T-cell (primary cell): ENCODE measurements at places on chromosomes 7 and 10.
A peak's percentile ranks its signal among the peaks of the same experiment; 100 is the strongest.

GRCh38 chr10:25808372-25808771 lies 125.7 kb upstream of the MYO3A start:
- no peak for DNase-seq

DNA sequence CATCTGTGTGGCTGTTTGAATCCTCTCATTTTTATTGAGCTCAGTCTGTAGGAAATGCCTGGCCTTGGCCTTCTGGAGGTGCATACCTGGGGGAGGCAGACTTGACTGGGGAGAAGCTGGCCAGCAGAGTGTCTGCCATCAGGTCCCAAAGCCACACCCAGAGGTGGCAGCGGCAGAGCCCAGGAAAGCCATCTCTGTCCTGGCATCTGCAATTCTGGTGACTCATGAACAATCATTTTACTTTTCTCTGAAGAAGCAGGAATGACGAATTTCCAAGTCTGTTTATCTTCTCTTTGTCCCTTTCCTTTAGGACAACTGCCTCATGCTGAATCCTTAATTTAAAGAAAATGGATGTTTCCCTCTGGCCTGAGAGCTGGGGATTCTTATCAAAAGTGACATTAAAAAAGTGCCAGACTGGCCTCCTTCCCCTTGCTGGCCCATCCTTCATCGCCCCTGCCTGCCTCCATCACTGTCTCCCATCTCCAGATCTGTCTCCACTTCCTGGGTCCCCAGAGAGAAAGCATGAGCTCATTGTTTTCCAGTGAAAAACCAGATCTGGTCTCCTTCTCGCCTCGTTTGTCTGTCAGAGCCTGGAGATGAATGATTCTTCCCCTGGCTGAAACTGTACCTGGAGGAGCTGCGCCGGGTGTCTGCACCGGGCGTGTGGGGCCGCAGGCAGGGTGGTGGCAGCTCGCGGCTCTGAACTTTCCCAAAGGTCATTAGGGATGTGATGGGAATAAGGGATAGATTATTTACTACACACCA lies 124.5 kb downstream of the TMEM178B start:
- DNase-seq = no peak

DNA sequence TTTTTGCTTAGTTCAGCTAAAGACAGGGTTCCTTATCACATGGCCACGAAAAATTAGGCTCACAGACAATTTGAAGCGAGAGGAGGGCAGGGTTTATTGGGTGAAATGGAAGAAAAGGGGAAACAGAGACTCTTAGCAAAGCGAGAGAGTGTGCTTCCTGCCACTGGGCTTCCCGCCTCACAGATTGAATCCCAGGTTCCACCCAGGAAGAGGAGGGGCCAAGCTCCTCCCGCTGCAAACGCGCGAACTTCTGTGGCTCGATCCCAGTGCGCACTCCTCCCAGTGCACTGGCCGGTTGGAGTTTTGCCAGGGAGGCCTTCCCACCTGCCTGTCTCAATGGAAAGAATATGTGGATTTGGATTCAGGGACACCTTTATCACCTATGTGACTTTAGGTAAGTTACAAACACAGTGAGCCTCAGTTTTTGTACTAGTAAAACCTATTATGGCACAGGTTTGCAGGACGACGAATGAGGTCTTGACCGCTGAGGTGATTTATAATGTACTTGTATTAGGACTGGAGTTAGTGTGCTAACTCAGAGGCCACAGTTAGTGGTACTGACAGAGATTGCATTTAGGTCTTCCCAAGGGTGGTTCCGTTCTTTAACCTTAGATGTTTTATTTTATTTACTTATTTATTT lies 48.5 kb upstream of the SP8 start:
- DNase-seq = no peak

DNA sequence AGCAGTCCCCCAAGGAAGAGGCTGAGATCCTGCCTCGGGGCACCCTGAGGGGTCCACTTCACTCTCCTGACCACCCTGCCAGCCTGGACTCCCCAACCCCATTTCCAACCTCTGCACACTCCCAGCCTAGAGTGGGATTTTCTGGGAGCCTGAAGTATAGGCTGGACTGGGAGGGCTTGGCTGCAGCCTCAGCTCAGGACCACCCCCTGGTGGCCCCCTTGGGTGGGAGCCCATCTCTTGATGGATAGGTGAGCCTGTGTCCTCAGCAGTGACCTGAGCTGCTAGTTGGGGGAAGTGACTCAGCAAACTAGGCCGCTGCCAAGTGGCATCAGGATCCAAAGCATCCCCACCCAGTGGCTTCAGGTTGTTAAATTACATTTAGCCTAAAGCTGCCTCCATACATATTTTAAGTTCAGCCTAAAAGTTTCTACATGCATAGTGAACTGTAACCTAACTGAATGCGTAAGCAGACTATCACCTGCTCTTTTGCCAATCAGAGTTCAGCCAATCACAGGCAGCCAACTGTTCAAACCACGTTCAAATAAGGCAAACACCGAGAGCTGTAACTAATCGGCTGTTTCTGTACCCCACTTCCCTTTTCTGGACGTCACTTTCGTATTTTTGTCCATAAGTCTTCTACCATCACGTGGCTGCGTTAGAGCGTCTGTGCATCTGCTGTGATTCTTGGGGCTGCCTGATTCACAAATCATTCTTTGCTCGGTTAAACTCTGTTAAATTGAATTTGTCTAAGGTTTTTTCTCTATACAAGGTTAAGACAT lies 144.0 kb downstream of the PLPP4 start:
- no peak for DNase-seq

- peak; percentile 21 for DNase-seq
These were observed 95.3 kb downstream of the MYOF start for GRCh38 chr10:93386631-93387369.

DNA sequence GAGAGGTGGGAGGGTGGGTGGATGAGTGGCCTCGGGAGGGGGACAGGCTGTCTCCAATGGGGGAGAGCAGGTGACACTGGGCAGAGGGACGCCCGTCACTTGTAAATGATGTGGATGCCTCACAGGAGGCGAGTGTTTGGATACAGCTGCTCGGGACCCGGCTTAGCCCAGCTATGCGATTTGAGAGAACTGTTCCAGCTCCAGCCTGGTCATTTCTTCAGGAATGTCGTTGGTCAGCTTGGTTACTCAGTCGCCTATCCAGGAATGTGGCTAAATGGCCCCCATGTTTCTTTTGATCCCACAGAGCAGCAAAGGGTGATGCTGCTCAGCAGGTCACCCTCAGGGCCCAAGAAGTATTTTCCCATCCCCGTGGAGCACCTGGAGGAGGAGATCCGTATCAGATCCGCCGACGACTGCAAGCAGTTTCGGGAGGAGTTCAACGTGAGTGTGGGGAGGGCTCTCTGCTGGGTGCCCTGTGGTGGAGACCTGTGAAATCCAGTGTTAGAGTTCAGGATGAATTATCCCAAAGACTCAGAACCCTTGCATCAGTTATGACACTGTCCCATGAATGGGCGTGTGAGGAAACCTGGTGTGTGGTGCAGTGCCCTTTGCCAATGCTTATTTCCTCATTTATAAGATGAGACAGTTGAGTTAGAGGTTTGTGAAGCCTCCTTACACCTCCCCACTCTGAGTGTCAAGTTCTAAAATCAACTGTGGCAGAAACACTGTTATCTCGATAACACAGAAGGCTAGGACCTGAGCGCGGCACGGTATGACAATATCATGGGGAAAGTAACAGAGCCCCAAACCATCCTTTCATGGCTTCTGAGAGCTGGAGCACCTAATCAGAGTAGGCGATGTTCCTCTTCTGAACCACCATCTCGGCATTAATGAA lies 76.8 kb downstream of the MKI67 start:
- no peak for DNase-seq

DNA sequence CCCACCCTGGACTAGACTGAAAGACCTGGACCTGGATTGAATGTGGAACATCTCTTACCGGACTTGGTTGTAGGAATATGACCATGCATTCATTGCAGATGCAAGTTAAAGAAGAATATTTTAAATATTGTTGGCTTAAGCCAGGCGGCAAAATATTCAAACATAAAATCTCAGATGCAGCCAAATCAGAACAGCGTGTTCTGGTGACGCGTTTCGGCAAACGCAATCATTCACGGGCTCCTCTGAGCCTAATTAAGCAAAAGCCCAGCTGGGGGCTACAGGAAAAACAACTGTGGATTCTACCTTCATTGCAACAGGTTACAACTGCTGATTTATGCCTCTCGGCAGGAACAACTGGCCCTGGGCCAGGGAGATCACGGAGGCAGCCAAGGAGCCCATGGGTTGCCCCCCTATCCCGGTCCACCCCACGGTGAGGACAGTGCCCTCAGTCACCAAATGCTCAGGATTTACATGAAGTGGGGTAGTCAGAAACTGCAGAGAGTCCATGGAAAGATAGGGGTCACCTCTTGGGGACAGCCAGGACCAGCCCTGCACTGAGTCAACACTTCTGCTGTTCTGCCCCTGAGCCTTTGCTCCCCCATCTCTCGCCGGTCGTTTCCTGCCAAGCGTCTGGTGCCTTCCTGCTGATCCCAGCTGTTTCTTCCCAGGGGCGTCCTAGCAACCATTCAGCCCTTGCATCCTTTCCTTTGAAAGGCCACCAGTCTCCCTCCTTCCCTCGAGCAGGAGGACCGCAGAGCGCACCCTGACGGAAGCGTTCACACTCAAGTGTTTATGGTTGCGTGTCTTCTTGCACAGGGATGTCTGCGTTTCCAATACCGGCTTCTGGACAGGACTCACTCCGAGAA lies 64.4 kb upstream of the SFMBT2 start:
- no peak for DNase-seq

- DNase-seq = no peak
These were observed 1.3 kb downstream of the REPIN1 start for GRCh38 chr7:150369748-150370501.

GRCh38 chr7:81533426-81533825 lies 236.4 kb downstream of the HGF start:
- no peak for DNase-seq

GRCh38 chr7:91973639-91974038 lies 33.0 kb downstream of the AKAP9 start:
- no peak for DNase-seq

GRCh38 chr7:78970440-78970916 lies 483.0 kb downstream of the MAGI2 start:
- DNase-seq = no peak

GRCh38 chr7:82423446-82423845 lies 20.1 kb downstream of the CACNA2D1 start:
- DNase-seq = no peak

- peak; percentile 70 for DNase-seq
These were observed 124.0 kb downstream of the TMEM130 start for GRCh38 chr7:98745722-98746318.

GRCh38 chr10:24603333-24603732 lies 120.4 kb downstream of the ARHGAP21 start:
- no peak for DNase-seq
